CD4-positive, alpha-beta T cell (primary cell): ENCODE measurements at places on chromosomes 1 and 21.

DNA sequence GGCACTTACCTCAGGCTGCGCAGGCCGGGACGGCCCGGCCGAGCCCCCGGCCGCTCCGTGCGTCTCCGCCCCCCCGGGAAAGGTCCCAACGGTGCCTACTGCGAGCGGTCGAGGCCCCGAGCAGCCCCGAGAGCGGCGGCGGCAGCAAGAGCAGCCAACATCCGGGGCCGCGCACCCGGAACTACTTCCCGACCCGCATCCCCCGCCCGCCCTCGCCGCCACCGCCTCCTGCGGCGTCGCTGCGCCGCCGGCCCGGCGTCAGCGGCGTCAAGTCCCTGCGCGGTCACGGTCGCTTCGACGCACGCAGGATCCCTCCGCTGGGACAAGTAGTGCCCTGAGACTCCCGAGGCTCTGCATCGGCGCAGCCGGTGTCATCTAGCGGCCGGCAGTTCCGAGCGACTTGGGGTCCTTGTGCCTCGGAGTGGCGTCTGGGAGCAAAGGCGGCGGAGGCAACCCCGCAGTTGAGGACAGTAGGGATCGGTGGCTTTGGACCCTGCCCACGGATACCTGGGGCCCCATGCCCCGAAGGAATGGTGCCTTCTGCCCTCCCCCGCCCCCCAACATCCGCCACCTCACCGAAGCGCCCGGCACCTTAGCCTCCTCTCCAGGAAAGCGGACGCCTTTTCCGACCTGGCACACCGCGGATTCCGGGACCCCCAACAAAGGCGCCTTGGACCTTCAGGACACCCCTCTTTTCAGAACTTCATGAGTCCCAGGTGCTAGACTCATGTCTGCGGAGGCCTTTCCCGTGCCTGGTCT, at the start of gene FOXJ3:
Gene FOXJ3 (minus strand): TSS at position 186 of the 759 bp plus-strand sequence. CDS start 24,142 bp downstream, outside the sequence.
- peak; percentile 95 for DNase-seq

- no peak for DNase-seq
These were observed 82.2 kb upstream of the BMP8A start for GRCh38 chr1:39409055-39409816.

DNA sequence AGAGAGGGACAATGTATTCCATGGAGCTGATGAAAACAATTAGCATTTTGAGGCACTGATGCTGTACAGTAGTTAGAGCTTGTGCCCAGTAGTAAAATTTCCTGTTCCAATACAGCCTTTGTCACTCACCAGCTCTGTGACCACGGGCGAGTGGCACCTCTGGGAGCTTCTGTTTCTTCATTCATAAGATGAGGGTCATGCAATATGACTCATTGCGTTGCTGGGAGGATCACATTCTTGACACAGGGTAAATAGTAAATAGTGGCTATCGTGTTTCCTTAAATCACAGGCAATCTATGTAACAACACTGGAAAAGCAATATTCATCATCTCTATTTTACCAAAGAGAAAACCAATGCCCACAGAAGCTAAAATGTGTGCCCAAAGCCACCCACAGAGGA, 4.5 kb upstream of the LRRC52 start:
- DNase-seq, result no peak

- no peak for DNase-seq
These were observed 817 bp downstream of the EXTL1 start for GRCh38 chr1:26022404-26022779.

GRCh38 chr1:107741242-107741641, 223.7 kb downstream of the VAV3 start:
- DNase-seq, result no peak

- no peak for DNase-seq
These were observed 46.2 kb upstream of the WASF2 start for GRCh38 chr1:27536010-27536757.

GRCh38 chr1:227433663-227434341, 115.5 kb upstream of the CDC42BPA start:
- no peak for DNase-seq

- no peak for DNase-seq
These were observed 6.1 kb downstream of the SLC25A24 start for GRCh38 chr1:108194051-108194450.

DNA sequence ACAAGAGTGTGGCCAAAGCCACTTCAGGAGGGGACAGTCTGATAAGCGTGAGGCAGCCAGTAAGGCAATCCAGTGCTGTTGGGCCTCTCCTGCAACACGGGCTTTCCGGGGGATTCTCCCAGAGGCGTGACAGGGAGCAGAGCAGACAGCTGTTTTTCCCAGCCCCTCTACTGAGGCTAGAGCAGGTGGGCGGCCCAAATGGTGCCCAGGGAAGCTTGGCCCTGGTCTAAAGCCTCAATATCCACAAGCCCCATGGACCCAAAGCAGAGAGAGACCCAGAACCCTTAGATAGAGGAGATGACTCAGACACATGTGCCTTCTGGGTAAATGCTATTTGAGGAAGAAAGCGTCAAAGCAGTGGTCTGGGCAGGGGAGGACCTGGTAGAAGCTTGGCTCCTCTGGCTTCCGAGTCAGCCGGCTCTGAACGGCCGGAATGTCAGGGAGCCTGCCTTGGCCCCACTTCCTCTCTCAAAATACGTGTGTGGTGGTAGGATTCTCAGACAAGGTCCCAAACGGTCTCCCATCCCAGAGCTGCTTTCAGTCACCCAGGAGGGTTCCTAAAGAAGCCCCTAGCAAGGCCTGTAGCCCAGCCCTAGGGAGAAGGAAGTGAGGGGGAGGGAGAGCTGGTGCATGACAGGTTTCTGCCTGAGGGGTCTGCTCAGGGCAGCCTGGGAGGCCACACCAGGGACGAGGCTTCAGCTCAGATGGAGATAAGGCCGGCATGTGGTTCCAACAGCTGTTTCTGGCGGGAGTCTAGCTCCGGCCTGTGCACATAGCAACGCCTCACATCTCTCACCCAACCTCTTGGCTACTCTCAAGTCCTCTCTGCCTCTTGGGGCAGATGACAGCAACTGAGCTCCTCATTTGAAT, 28.8 kb downstream of the PIK3C2B start:
- peak; percentile 53 for DNase-seq

DNA sequence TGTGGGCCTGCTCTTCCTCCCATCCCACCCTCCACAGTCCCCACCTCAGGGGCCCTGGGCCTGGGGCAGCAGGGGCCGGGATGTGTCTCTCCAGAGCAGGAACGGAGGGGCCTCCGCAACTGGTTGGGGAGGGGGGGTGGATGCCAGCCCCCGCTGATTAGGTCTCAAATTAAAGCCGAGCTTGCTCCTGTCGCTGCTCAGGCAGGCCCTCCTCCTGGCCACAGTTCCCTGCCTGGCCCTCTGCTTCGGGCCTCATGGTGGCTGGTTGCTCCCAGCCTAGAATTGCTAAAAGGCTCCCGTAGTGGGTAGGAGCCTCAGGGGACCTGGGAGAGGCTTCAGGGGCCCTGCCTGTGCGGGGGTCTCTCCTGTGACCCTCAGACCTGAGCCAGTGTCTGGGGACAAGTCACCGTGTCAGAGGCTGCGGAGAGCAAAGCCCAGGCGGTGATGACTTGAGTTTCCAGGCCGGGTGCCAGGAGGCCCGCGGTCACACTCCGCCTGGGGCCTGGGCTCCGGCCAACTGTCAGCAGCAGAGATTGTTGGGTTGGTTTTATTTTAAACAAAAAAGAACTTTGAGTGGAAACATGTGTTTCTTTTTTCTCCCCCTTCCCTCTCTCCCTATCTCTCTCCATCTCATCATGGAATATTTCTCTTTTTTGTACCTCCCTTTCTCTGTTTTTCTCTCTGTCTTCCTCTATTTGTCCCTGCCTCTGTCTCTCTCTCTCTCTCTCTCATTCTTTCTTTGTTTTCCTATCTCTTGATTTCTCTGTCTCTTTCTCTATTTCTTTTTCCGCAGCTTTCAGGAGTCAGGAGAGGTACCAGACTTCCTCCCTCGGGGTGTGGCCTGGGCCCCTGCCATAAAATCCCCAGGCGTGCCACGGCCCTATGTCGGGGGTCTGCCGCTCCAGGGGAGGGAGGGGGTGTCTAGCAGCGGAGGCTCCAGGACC, 20.0 kb upstream of the EPHA2 start:
- no peak for DNase-seq
